ENCODE measurements at places on chromosomes 12 and 14.

DNA sequence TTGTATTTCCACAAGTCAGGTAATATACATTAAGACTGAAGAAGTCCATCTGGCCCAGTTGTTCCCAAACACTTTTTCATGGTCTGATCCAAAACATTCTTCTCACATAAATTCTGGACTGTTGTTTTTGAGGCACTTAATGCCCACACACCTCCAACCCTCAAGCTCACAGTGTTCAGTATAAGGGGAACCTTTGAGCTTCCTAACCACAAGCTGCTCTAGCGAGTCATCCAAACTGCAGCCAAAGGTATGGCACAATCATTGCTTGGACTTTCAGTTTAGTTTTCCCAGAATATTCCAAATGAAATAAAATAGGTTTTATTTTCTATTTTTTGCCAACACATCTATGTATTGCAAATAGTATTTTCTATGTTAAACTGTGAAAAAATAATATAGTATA lies 103.0 kb downstream of the PUS7L start:
- no peak for DNase-seq

- DNase-seq = no peak
Measured at GRCh38 chr14:28870033-28870564, 103.5 kb downstream of the FOXG1 start.

- no peak for DNase-seq
Measured at GRCh38 chr12:54425702-54426101, 6.6 kb upstream of the ITGA5 start.

DNA sequence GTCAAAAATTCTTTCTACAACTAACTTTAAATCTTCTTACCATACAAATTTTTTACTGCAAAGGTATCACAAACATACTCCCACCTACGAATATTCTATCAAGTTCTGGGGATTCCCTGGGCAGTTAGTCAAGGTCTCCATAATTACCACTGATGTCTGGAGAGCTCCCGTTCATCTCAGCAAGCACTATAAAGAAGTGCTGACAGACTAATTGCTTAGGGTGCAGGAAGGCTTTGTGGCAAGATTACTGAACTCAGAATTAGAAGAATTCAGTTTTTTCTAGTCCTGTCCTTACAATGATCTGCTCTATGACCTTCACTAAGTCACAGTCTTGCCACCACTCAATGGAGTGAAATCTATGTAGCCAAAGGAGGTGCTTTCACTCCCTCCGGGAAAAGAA lies 61.5 kb downstream of the DUSP16 start:
- no peak for DNase-seq

DNA sequence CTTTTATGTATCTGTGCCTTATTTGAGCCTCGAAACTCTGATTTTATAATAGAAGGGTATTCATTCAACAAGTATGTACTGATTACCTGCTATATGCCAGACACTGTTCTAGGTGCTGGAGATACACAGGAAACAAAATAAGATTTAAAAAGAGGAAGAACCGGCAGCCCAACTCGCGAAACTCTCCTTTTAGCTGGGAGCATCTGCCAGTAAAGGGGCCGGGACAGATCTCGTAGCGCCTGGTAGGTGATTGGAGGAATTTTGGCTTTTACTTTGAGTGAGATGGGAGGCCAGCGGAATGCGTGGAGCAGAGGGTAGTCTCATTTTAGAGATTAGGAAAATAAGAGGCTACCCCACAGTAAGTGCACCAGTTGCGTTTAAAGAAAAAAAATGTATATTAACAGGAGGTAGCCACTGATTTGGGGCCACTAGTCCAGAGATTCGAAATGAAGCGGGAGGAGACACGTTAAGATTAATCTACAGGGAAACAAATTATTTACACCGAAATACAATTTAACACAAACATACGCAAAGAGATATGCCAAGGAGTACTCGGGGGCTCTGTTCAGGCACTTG lies 520 bp upstream of the MON2 start:
- peak; percentile 6 for DNase-seq

DNA sequence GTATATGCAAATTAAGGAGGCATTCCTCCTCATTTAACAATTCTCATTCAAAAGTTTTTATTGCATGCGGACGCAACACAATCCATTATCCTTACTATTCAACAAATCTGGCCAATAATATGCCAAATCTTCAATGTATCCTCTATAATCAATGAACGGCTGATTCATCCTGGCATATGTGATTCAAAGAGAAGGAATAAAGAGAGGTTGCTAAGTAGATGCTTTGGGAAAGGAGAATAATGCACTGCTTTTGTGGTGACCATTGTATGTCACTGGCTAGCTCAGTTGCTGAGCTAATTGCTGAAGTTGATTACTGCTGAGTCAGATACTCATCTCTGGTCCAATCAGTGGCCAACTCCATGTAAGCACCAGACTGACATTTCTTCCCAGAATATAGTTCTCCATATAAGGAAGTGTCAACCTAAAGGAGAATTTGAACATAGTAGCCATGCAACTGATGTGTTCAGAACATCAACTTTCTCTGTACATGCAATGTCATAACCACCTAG lies 148.0 kb downstream of the PDZRN4 start:
- no peak for DNase-seq

- no peak for DNase-seq
Measured at GRCh38 chr12:66884091-66884490, 205.2 kb upstream of the GRIP1 start.

DNA sequence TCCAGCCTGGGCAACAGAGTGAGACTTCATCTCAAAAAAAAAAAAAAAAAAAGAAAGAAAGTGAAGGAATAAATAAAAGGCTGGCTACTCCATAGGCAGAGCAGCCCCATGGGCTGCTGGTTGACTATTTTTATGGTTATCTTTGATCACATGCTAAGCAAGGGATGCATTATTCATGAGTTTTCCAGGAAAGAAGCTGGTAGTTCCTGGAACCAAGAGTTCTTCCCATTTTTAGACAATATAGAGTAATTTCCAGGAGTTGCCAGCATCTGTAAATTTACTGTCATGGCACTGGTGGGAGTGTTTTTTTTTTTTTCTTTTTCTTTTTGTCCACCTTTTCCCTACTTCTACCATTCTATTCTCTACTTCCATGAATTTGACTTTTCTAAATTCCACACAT lies 24.2 kb downstream of the FGD4 start:
- DNase-seq = no peak

- DNase-seq = no peak
Measured at GRCh38 chr12:113808095-113808951, 157.8 kb downstream of the RBM19 start.

GRCh38 chr12:46230983-46231382 lies 37.9 kb downstream of the SLC38A1 start:
- DNase-seq = no peak
